Common myeloid progenitor, CD34-positive (primary cell): ENCODE measurements at places on chromosomes 3 and 15.

DNA sequence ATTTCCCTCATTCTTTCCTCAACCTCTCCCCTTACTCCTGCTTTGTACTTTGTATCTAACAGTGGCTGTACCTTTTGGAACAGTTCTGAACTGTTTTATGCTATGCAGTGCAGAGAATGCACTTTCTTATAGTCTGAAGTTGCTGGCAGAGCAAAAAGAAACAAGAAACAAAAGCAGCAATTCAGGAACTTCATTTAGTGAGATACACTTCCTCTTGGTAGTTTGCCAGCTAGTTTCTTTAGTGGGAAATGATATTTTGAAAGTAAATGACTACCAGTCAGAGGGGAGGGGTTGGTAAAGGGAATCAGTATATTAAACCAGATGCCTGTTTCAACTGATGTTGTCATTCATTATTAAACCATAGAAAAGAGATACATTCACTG is 55.0 kb upstream of the CHD2 start:
- no peaks in the 10 kb centered on the region for H3K27me3 ChIP-seq
- H3K4me3 ChIP-seq = no peak overlapping the region
- peak; percentile 96 for DNase-seq
- no peaks in the 10 kb centered on the region for H3K36me3 ChIP-seq
- H3K4me1 ChIP-seq = peaks cover 32% of the 10 kb centered on the region
- no peak overlapping the region for H3K27ac ChIP-seq

DNA sequence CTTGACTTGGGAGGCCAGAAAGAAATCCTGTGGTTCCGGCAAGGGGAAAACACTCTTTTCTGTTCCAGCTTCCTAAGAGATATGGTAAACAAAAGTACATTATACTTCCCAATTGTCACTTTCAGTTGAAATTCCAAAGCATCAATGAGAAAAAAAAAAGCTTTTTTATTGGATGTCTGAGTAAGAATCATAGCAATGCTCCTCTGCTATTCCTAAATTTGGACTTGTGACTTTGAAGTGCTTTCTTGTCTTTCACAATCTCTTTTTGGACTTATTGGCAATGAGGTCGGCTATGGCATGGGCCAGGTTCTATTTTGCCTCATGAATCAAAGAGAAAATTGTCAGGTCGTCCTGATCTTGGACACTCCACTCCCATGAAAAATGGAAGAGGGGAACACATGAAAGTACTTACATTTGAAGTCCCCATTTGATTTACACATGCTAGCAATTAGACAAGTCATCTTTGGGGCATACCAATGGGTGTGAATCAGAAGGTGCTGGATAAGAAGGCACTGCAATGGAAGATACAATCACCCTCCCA is 170.5 kb downstream of the GREM1 start:
- no peaks in the 10 kb centered on the region for H3K27me3 ChIP-seq
- H3K4me1 ChIP-seq = no peaks in the 10 kb centered on the region
- no peak overlapping the region for H3K4me3 ChIP-seq

DNA sequence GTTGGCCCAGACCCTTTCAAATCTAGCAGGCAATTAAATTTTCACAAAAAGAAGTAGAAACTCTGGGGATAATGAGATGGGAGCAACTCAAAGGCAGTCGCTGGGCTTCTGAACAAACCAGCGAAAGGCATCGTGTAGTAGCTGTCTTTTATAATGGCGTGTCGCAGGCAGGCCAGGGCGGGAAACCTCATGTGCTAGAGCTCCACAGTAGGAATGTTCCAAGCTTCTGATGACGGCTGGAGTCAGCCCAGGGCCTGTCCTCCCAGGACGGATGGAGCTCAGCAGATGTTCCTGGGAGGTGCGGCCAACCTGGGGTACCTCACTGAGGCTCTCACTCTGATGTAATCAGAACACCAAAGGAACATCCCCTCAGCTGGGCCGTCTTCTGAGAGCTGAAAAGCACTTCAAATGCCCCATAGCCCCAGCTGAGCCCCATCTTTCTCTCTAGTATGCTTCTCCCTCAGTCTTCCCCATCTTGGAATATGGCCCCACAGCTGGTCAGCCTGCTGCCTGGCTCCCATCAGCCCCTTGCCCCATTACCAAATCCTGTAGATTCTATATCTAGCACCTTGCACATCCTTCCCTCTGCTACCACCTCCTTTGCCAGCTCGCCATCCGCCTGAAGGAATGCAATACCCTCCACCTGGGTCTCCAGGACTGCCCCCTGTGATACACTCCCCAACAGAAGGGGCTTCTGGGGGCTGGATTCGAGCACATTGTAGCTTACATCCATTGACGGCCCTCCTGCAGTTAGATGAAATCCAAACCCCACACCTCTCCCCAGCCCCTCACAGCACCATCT is 54.9 kb upstream of the ATP2B2 start:
- no peak overlapping the region for H3K4me3 ChIP-seq
- H3K36me3 ChIP-seq = no peaks in the 10 kb centered on the region
- no peaks in the 10 kb centered on the region for H3K4me1 ChIP-seq
- no peak overlapping the region for H3K27ac ChIP-seq

DNA sequence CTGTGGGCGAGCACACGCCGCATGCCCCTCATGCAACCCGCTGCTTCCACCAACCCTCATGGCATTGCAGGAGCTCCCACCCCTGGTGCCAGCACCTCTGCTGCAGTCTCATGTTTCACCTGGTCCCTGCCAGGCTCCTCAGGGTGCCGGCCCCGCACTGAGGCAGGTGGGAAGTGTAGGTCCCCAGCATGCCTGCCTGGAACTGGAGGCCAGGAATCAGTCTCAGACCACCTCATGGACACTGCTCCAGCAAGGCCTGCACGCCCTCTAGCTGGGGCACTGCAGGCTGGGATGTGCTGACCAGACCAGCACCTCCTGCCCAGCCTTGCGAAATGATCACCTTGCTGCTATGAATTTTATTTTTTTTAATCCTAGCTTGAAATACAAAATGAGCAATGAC is 39.1 kb downstream of the OCA2 start:
- no peaks in the 10 kb centered on the region for H3K36me3 ChIP-seq
- H3K27me3 ChIP-seq = no peaks in the 10 kb centered on the region
- no peak for DNase-seq
- no peak overlapping the region for H3K4me3 ChIP-seq

- H3K36me3 ChIP-seq = no peaks in the 10 kb centered on the region
- H3K27me3 ChIP-seq = no peaks in the 10 kb centered on the region
- no peak for DNase-seq
- H3K4me3 ChIP-seq = no peak overlapping the region
- no peak overlapping the region for H3K27ac ChIP-seq
- no peaks in the 10 kb centered on the region for H3K4me1 ChIP-seq
Measured at GRCh38 chr3:164233951-164234350, 844.3 kb downstream of the SI start.

GRCh38 chr15:41047474-41047873 is 68.6 kb downstream of the INO80 start:
- H3K4me3 ChIP-seq = no peak overlapping the region
- H3K27me3 ChIP-seq = no peaks in the 10 kb centered on the region
- H3K4me1 ChIP-seq = no peaks in the 10 kb centered on the region
- no peak overlapping the region for H3K27ac ChIP-seq

DNA sequence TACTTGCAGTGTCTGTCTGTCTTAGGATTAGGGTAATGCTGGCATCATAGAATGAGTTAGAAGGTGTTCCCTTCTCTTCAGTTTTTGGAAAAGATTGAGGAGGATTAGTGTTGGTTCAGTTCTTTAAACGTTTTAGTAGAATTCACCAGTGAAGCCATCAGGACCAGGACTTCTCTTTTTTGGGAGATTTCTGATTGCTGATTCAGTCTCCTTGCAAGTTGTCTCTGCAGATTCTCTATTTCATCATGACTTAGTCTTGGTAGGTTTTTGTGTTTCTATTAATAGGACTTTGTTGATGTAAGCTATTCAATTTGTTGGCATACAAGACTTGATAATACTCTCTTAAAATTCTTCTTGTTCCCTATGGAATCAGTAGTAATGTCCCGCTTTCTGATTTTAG is 48.9 kb downstream of the STT3B start:
- H3K36me3 ChIP-seq = peaks cover 37% of the 10 kb centered on the region
- no peak overlapping the region for H3K27ac ChIP-seq
- H3K27me3 ChIP-seq = no peaks in the 10 kb centered on the region
- no peak for DNase-seq
- no peaks in the 10 kb centered on the region for H3K4me1 ChIP-seq
- no peak overlapping the region for H3K4me3 ChIP-seq

DNA sequence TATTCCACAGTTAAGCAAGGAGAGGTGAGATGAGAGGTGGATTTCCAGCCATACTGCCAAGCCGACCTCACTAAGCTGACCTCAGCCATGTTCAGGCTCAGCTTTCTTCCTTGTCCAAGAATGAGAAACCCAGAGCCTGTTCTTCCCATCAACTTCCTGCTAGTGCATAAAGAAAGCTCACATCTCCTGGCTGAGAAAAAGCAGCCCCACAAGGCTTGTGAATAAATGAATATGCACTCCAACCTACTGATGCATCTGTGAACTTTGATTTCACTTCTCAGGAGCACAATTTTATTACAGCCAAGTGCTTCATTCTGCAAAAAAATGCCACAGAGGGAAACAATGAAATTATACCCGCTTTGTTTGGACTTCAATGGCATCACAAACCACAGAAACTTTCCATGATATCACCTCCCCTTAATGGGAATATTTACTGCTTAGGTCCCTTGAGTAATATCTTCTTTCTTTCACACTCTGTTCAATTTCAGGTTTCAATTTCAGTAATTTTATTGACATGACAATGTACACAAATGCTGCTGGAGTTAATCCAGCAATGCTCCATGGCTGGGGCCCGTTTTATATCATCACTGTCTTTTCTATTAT is 437.0 kb upstream of the PPP2R3A start:
- H3K27me3 ChIP-seq = no peaks in the 10 kb centered on the region
- H3K36me3 ChIP-seq = no peaks in the 10 kb centered on the region
- no peak overlapping the region for H3K27ac ChIP-seq
- no peak overlapping the region for H3K4me3 ChIP-seq
- no peaks in the 10 kb centered on the region for H3K4me1 ChIP-seq

- H3K27me3 ChIP-seq = no peaks in the 10 kb centered on the region
- H3K4me3 ChIP-seq = no peak overlapping the region
- peaks cover 2% of the 10 kb centered on the region for H3K4me1 ChIP-seq
- DNase-seq = peak; percentile 84
Measured at GRCh38 chr15:68352401-68353062, 75.0 kb downstream of the FEM1B start.

DNA sequence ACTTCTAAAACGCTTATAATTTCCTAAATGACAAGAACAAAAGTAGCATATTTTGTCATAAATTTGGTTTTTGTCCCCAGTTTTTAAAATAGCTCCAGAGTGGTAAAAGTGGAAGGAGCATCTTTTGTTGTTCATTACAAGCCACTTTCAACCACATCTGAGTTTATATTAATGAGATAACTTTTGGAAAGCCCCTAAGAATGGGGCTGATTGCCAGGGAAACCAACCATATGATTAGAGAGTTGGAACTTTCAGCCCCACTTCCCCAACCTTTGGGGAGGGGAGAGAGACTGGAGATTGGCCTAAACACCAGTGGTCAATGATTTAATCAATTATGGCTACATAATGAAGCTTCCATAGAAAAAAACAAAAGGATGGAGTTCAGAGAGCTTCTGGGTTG is 57.4 kb downstream of the CPA3 start:
- H3K27ac ChIP-seq = no peak overlapping the region
- no peak overlapping the region for H3K4me3 ChIP-seq
- H3K36me3 ChIP-seq = no peaks in the 10 kb centered on the region
- no peak for DNase-seq

GRCh38 chr3:115658032-115658336 is 34.7 kb downstream of the GAP43 start:
- no peak for DNase-seq
- peaks cover 13% of the 10 kb centered on the region for H3K4me1 ChIP-seq
- H3K27ac ChIP-seq = no peak overlapping the region
- no peaks in the 10 kb centered on the region for H3K36me3 ChIP-seq

DNA sequence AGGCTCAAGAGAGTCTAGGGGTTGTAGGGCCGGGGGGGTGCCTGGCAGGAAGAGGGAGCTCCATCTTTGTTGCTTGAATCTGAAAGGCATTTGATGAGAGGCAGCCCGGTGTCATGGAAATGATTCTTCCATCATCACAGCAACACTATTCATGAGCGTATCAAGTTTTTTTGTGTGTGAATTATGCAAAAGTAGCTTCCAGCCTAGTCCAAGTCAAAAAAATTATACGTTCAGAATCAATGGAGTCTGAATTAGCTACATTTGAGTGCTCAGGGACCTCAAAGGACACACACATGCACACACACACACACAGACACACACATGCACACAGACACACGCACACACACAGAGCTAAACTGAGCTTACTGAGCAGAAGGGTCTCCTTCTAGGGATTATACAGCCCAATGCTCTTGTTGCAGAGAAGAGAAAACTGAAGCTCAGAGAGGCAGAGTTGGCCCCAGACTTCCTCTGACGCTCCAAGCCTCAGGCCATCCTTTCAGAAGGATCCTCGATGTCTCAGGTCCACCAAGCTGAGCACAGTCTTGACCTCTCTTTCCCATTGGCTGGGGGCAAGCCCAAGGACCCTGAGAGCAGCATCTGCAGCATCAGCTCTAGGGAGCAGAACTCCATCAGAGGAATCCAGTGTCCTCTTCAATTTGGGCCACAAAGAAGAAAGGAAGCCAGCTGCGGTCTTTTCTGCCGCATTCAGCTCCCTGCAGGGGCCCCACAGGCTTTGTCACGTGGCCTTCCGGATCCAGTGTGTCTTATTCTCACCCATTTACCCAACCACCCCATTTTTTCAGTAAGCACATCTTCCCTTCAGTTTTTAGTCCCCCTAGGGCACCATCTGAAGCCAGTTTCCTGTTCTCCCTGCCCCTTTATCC is 228.0 kb downstream of the UACA start:
- DNase-seq = peak; percentile 90
- no peaks in the 10 kb centered on the region for H3K36me3 ChIP-seq
- H3K27me3 ChIP-seq = no peaks in the 10 kb centered on the region
- peak overlapping the region; percentile 64 for H3K4me3 ChIP-seq
- H3K27ac ChIP-seq = peak overlapping the region; percentile 23

- no peak overlapping the region for H3K27ac ChIP-seq
- peaks cover 25% of the 10 kb centered on the region for H3K36me3 ChIP-seq
- peak overlapping the region; percentile 80 for H3K4me3 ChIP-seq
- peaks cover 39% of the 10 kb centered on the region for H3K27me3 ChIP-seq
Measured at GRCh38 chr3:32818970-32819511, 1.2 kb downstream of the TRIM71 start.

- no peaks in the 10 kb centered on the region for H3K27me3 ChIP-seq
- no peak overlapping the region for H3K4me3 ChIP-seq
- no peak overlapping the region for H3K27ac ChIP-seq
- H3K36me3 ChIP-seq = no peaks in the 10 kb centered on the region
Measured at GRCh38 chr3:51123531-51123930, 261.6 kb upstream of the MANF start.

DNA sequence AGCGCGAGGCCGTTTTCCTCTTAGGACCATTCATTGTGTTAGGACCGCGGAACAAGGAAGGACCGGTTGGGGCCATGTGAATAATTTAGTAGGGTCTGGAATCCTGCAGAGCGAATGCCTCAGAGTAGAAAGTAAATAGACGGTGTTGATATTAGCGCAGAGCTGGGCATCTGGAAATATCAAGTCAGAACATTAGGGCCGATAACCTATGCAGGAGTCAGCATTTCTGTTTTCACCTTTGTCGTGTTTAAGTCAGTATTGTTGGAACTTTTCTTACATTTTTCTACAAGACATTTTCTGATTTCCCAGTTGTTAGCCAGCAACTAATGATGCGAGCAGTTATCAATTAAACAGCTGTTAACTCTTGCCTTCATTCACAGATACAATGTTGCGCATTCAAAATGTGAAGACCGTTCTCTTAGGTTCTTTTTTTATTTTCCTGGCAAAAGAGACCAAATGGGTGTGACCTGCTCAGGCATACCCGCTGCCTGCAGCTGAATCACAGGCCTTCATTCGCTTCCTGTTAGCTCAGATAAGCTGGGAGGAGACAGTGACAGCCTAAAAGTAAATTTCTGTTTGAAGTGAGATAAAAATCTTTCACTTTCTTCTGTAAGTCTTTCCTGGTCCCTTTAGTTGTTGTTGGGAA is 966 bp upstream of the PKM start:
- H3K27me3 ChIP-seq = no peaks in the 10 kb centered on the region
- DNase-seq = peak; percentile 79
